Stimulated activated CD8-positive, alpha-beta memory T cell treated with anti-CD3 and anti-CD28 coated beads, Interleukin-2, amount 100 ng/mL, for 1 hour (primary cell): ENCODE measurements at places on chromosomes 3 and 15.

- no peak for DNase-seq
Measured at GRCh38 chr3:48299746-48300712, 33.4 kb downstream of the SPINK8 start.

GRCh38 chr3:64207289-64208080 is 17.8 kb downstream of the PRICKLE2 start:
- DNase-seq = no peak

GRCh38 chr3:196431181-196432136 is 768 bp downstream of the UBXN7 start:
- DNase-seq = no peak

GRCh38 chr3:46542801-46543201 is 23.3 kb downstream of the LRRC2 start:
- no peak for DNase-seq

GRCh38 chr3:42264399-42265058 is 1.5 kb downstream of the CCK start:
- no peak for DNase-seq

DNA sequence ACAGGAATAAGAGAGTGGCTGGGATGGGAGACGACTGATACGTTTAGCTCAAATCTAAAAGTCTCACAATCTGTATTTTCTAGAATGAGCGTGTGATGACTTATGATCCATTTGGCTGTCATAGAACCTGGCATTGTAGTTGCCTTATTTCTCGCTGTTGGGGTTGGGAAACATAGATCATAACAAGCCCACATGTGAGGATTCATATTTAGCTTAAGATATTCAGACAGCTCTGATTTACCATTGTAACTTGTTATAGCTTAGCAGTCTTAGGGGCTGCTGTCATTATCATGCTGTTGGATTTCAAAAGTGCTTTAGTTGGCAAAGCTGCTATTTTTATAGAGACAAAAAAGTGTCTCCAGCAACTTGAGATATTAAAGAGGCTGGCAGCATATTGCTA is 871.3 kb downstream of the ZPLD1 start:
- DNase-seq = no peak

DNA sequence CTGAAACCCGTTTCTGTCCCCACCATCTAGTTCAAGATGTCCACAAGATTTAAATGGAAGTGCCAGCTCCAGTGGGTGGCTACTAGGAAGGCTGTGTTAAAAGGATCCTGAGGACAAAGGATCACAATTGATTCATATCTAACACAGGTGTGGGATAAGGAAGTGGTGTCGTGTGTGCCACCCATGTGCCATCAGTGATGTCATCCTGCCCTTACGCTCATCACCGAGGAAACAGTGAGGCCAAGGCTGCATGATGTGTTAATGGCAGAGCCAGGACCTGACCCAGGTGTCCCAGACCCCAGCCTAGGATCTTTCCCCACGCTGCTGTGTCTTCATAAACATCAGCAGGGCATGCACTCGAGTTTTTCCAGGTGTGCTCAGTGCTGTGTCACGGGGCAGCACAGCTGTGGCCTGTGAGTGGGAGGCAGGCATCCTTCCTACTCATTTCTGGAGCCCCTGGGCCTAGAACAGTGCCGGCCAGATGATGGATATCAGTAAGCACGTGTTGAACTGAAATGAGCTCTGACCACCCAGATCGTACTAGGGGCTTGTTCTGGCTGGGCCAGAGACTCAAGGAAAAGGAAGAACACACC is 10.6 kb upstream of the TGM5 start:
- DNase-seq = no peak

GRCh38 chr3:14691719-14692118 is 16.8 kb downstream of the C3orf20 start:
- DNase-seq = no peak

DNA sequence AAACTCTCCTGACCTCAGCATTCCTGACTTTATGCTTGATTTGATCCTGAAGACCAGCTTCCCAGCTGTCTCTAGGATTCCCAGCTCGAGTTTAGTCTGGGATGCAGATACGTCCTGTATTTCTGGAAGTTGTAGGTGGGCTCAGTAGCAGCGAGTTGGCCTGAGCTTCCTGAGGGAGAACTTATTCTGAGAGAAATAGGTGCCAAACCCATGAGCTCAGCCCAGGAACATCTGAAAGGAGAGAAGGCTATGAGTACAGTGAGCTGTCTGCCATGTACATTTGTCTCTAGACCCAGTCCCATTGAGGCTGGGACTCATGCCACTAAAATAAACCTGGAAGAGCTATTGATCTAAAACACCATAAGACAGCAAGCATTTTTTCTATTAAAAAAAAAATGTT is 36.6 kb upstream of the SLC9A9 start:
- no peak for DNase-seq

DNA sequence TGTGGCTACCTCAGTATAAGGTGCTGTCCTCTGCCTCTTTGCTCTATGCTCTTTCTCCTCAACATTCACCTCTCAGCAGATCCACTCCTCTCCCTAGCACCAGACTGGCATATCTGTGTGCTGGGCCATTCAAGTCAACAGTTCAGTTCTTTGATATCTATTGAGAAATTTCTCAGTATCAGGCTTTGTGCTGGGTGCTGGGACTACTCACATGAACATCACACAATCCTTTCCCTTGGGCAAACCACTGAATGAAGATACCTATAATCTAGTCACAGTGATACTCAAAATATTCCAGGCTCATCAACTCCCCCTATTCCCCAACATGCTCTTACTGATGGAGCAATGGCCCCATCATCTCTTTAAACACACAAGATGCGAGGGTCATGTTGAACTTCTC is 120.8 kb downstream of the RPL22L1 start:
- DNase-seq = no peak

DNA sequence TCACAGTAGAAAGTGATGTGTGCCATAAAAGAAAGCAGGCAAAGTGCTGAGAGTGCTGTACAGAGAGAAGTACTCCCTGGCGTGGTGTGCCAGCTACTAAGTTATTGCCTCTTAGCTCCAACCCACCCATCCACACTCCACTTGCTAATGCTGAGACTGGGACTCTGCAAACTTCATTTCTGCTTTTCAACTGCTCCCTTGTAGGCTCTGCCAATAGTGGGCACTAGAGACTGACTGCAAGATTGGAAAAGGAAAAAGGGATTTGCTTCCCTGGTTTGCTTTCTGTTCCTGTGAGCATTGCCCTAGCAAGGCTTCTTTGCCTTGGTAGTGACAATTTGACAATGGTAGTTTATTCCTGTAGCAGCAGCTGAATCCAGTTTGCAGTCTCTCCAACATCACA is 56.5 kb upstream of the TMEM108 start:
- no peak for DNase-seq

DNA sequence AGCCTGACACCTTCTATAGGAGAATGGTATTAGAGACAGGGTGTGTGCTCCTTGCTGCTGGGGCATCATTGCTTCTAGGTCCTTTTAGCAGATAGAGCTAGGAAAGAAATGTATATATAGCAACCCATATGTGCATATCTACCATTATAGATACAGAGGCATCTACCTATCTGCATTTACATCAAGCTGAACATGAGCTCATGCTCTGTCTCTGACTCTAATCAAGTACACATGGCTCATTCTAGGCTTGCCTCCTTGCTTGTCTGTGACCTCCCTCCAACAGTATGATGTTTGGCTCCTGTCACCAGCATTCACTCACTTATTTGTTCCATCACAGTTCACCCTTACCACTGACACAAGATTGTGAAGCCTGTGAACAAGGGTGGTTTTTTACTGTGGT is 133.4 kb downstream of the EEFSEC start:
- no peak for DNase-seq

- DNase-seq = no peak
Measured at GRCh38 chr15:57343048-57343447, 33.3 kb upstream of the CGNL1 start.

GRCh38 chr3:43260412-43260811 is 25.9 kb upstream of the SNRK start:
- DNase-seq = no peak

- no peak for DNase-seq
Measured at GRCh38 chr3:13525827-13526625, 22.9 kb upstream of the FBLN2 start.

- DNase-seq = no peak
Measured at GRCh38 chr3:154123906-154124305, 2.7 kb downstream of the ARHGEF26 start.

- no peak for DNase-seq
Measured at GRCh38 chr3:196412704-196413103, 19.5 kb downstream of the UBXN7 start.

- DNase-seq = no peak
Measured at GRCh38 chr3:107772016-107772415, 249.3 kb downstream of the BBX start.

- peak; percentile 59 for DNase-seq
Measured at GRCh38 chr3:46998121-46998851, 18.8 kb downstream of the NBEAL2 start.

- no peak for DNase-seq
Measured at GRCh38 chr15:29170521-29170920, 99.1 kb downstream of the NSMCE3 start.

- DNase-seq = no peak
Measured at GRCh38 chr3:11901286-11901875, 54.7 kb upstream of the TAMM41 start.
